ENCODE measurements at places on chromosomes 1 and 21. TPM values are rescaled to one million over a fixed set of nuclear protein-coding genes. Genes with fewer than 3 reads are reported as not detected.

- DNase-seq = no peak
Observed at GRCh38 chr1:26970810-26971209, 10.5 kb upstream of the KDF1 start.

The MCOLN2 gene
- 19.3 TPM for total RNA-seq

DNA sequence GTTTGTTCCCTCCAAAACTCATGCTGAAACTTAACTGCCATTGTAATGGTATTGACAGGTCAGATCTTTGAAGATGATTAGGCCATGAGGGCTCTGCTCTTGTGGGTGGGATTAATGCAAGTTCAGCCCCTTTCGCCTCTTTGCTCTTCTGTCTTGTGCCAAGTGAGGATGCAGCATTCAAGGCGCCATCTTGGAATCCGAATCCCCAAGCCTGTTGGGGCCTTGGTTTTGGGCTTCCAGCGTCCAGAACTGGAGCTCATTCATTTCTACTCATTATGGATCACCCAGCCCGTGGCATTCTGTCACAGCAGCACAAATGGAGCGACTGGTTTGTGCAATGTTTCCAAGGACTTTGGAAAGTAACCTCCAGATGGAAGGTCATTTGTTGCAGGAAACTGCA lies 5.6 kb downstream of the TTC34 start:
- DNase-seq = no peak

The SUSD4 gene
- total RNA-seq = not detected

GRCh38 chr1:4638345-4638729 lies 16.1 kb upstream of the AJAP1 start:
- no peak for DNase-seq

GRCh38 chr1:75908717-75909152 lies 23.5 kb downstream of the ASB17 start:
- DNase-seq = peak; percentile 81

The RIMS3 gene
- 2.6 TPM for total RNA-seq

GRCh38 chr1:1200876-1201810 lies 5.2 kb downstream of the TNFRSF18 start:
- no peak for DNase-seq

- DNase-seq = no peak
Observed at GRCh38 chr21:22890656-22891055, 1892.4 kb downstream of the NCAM2 start.

DNA sequence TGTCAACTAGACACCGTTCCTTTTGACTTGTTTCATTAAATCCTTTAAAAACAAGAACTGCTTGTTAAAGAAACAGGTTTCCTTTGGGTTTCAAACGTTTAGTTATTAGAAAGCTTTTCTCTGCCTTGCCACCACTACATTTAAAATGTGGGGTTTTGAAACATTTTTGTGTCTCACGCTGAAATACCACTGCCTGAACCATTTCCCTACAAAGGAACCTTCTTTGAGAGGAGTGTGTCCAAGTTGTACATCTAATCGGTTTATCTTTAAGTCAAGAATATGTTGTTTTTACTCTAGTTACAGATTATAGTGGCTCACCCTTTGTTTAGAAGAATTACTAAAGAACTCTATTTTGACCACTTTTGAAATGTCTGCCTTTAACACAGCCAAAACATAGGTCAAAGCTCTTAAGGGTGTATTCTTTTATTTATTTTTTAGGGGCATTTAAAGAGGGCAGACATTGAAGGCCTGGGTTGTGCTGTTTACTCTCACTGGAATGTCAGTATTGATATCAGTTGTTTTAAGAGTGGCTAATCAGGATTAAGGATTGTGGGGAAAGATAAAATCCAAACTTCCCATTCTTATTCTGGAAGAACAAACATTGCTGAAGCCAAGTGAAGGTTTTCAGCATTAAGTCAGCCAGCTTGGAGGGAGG lies 143.4 kb downstream of the GALNT2 start:
- DNase-seq = no peak

The LAD1 gene
- 0.34 TPM for total RNA-seq

The PLPP3 gene
- total RNA-seq = 26.7 TPM

The KRTAP19-1 gene
- 0.34 TPM for total RNA-seq

The VWA5B1 gene
- not detected for total RNA-seq

- no peak for DNase-seq
Observed at GRCh38 chr1:204301171-204301957, 58.4 kb downstream of the PLEKHA6 start.

GRCh38 chr1:51444534-51445192 lies 74.4 kb downstream of the EPS15 start:
- no peak for DNase-seq

GRCh38 chr1:92486251-92487077 lies at the start of gene GFI1:
GFI1 (minus strand) TSS chr1:92486925; CDS start chr1:92483487, 3,438 bp downstream.
- DNase-seq = no peak

DNA sequence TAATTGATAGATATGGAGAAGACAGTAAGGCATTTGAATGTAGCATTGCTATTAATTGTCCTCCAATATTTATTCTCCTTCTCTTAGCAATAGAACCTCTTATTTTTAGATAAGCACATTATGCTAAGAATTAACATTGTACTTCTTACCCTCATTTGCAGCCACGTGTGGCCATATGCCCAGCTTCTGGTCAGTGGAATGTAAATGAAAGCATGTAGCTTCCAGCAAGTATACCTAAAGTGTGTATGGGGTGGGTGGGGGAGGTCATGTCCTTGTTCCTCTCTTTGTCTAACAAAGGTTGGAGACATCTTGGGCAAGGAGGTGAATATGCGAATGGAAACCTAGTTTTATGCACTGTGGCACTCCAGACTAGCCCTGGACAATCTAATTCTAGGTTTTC lies 133.6 kb upstream of the HMCN1 start:
- DNase-seq = no peak
